ENCODE measurements at places on chromosomes 12 and 14. TPM values are rescaled to one million over a fixed set of nuclear protein-coding genes. Genes with fewer than 3 reads are reported as not detected.

DNA sequence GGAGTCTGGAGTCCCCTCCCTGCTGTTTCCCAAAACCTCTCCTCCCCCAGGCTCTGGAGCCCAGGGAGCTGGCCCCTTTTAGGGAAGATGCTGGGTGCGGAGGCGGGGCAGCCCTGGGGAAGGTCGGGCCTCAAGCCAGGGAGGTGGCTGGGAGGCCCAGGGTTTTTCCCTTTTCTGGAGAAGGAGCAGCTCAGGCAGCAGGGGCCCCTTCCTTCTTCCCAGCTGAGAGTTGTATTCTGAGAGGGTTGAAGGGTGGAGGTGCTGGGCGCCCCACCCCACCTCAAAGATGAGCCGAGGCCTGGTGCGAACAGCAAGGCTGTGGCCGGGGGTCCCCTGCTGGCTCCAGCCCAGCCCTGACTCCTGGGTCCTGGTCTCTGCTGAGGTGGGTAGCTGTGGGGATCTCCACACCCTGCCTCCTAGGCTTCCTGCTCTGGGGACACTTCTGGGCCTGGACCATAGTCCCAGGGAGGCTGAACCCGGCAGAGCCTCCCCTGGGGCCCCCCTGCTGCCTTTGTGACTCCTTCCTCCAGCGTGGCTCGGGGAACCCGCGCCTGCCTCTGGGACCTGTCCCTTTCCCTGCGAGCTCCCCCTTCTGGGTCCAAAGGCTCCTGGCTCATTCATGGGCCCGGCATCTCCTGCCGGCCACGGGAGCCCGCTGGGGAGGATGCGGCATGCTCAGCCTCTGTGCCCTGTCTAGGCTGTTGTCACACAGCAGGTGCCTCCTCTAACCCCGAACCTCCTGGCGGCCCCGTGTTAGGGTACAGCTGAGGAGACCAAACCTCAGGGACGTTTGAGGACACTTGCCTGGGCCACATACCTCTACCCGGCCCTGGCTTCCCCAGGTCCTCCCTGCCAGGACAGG lies 4.4 kb downstream of the TRMT61A start:
- DNase-seq, result no peak

- DNase-seq, result no peak
These were observed 32.1 kb upstream of the ARID2 start for GRCh38 chr12:45697371-45697770.

DNA sequence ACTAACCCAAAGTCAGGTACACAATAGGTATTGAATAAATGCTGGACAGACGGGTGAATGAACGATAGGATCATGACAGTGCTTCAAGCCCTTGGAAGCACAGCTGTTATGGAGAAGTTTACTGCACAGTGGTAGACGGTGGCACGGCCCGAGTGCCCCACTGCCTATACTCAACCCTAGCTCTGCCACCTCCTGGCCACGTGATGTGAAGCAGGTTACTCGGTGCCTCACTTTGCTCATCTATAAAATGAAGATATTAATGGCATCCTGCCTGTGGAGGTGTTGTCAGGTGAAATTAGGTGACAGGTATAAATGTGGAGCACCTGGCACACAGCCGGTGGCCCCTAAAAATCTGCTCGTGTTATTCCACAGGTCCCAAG lies 5.8 kb downstream of the ASB2 start:
- no peak for DNase-seq

DNA sequence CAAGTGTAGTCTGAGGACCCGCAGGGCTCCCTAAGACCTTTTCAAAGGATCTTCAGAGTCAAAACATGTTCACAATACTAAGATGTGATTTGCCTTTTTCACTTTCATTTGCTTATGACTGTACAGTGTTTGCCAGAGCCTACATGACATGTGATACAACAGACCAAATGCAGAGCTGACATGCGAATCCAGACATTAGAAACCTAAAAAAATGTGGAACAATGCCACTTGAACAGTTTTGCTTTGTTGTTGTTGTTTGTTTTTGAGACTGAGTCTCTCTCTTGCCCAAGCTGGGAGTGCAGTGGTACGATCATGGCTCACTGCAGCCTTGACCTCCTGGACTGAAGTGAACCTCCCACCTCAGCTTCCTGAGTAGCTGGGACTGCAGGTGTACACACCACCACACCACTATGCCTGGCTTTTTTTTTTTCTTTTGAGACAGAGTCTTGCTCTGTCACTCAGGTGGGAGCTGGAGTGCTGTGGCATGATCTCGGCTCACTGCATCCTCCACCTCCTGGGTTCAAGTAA lies 5.3 kb upstream of the RAB35 start:
- no peak for DNase-seq

DNA sequence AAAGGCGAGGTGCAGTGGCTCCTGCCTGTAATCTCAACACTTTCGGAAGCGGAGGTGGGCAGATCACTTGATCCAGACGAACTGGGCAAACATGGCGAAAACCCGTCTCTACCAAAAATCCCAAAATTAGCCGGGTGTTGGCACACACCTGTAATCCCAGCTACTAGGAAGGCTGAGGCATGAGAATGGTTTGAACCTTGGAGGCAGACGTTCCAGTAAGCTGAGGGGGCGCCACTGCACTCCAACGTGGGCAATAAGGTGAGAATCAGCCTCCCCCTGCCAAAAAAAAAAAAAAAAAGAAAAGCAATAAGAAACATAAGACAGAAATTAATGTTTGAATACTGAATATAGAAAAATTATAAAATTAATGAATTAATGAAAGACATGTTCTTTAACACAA lies 928.7 kb downstream of the LRFN5 start:
- no peak for DNase-seq

DNA sequence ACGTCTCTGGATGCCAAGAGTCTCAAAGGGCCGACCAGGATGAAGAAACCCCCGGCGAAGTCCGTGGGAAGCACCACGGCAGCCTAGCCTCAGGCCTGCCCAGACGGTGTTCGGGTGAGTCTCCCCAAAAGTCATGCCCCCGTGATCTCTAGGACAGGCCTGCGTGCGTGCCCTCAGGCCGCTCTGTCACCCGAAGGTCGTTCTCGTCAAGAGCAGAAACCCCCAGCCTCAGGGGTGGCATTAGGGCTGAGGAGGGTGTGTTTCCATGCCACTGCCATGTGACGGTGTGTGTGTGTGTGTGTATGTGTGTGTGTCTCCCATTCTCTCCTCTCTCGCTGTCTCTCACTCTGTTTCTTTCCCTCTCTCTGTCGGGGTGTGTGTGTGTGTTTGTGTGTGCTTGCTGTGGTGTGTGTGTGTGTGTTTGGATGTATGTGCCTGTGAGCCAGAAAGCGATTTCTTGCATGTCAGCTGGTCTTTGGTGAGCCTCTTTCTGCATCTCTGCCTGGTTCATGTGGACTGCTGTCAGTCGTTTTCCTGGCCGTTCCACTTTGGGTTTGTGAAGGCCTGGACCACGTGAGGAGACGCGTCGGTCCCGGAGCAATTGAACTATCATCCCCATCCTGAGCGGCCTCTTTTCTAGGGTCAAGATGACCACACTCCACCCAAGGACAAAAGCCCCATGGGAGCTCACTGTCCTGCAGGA lies 772.5 kb upstream of the ALG10B start:
- DNase-seq, result no peak

DNA sequence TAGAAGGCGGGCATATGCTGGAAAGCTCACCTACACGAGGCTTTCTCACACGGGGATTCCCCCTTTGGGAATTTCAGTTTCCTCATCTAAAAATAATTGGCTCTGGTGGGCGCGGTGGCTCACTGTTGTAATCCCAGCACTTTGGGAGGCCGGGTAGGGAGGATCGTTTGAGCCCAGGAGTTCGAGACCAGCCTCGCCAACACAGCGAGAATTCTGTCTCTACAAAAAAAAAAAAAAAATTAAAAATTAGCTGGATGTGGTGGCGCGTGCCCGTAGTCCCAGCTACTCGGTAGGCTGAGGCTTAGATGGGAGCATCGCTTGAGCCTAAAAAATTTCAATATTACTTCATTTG lies 400 bp upstream of the NDUFA12 start:
- no peak for DNase-seq

TPH2 gene
- polyA plus RNA-seq, result not detected

CYP46A1 gene
- polyA plus RNA-seq, result 4.7 TPM

LHX5 gene
- polyA plus RNA-seq, result not detected

BICD1 gene
- 9.0 TPM for polyA plus RNA-seq

HHIPL1 gene
- polyA plus RNA-seq, result 1.8 TPM

All from forelimb muscle (tissue), 1 donor.